ENCODE measurements at places on chromosomes 12 and 14. TPM values are rescaled to one million over a fixed set of nuclear protein-coding genes. Genes with fewer than 3 reads are reported as not detected.

DNA sequence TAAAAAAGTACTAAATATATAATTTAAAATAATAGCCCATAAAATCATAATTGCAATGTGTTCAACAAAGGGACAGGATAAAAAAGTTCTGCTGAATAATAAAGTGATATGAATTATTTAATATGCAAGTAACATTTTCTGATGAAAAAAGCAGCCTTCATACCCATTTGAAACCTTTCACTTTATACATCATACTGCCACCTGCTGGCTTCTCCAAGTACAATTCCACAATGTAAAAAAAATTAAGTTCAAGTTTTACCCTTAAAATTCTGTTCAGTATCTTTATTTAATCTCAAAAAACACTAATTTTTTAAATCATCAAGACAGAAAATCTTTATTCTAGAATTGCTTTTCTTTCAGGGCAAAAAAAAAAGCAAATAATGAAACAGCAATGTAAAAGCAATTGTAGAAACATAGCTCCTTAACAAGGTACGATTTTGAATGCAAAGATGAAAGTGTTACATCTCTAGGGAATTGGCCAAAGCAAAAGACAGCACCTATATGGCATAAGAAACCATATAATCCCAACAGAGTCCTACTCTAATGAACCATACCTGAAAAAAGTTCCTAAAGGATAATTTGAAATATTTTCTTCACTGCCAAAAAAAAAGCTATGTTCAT, 15.0 kb downstream of the MDM1 start:
- H3K27ac ChIP-seq: no peak overlapping the region
- no peak overlapping the region for H3K4me3 ChIP-seq
- H3K27me3 ChIP-seq: no peaks in the 10 kb centered on the region

DNA sequence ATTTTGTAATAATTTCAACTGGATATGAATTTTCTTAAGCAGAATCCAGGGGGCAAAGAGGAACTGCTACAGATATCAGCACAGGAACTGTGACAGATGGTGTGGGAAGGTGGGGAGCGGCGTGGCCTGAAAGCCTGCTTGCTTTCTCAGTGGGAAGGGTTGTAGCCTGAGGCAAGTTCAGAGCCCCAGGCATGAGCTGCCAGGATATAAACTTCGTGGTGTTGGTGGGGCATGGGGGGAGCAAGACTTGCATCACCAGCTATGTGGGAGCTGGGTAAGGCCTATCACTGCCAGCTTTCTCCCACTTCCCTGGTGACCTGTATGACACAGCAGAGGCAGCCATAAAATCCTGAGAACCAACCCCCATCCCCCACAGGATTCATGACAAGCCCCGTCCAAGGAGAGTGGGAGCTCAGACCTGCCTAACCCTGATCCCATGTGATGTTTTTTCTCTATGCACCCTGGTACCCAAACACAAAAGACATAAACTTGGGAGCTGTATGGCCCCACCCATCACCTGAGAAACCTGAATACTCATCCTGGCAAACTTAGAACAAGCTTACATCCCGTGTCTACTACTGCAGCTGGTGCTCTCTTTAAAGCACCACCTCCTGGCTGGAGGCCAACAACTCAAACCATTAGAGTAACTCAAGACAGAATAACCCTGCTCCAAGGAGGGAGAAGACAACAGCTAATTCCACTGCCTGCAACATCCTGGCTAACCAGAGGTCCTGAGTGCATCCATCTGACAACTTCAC, 16.5 kb downstream of the CLEC1A start:
- H3K27me3 ChIP-seq: no peaks in the 10 kb centered on the region
- peaks cover 13% of the 10 kb centered on the region for H3K4me1 ChIP-seq
- H3K27ac ChIP-seq: no peak overlapping the region

- H3K4me1 ChIP-seq: peaks cover 3% of the 10 kb centered on the region
- no peaks in the 10 kb centered on the region for H3K36me3 ChIP-seq
- H3K4me3 ChIP-seq: no peak overlapping the region
- H3K27ac ChIP-seq: no peak overlapping the region
Observed at GRCh38 chr14:101956179-101956885, 8.0 kb upstream of the DYNC1H1 start.

- peak; percentile 98 for DNase-seq
- peaks cover 42% of the 10 kb centered on the region for H3K4me1 ChIP-seq
- no peaks in the 10 kb centered on the region for H3K27me3 ChIP-seq
Observed at GRCh38 chr12:123972457-123973401, at the start of the genes CCDC92 and ZNF664. Gene CCDC92, minus strand, starts transcription at chr12:123972831. Its CDS starts 28,526 bp downstream, at chr12:123944305. Gene ZNF664, plus strand, starts transcription at chr12:123973215. Its CDS starts 38,930 bp downstream, at chr12:124012145.

DNA sequence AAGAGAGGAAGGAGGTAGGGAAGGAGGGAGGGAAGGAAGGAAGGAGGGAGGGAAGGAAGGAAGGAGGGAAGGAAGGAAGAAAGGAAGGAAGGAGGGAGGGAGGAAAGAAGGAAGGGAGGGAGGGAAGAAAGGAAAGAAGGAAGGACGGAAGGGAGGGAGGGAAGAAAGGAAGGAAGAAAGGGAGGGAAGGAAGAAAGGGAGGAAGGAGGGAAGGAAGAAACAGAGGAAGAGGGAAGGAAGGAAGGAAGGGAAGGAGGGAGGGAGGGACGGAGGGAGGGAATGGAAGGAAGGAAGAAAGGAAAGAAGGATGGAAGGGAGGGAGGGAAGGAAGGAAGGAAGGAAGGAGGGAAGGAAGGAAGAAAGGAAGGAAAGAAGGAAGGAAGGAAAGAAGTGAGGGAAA, 22.4 kb upstream of the CCDC63 start:
- no peak overlapping the region for H3K4me3 ChIP-seq
- H3K27ac ChIP-seq: no peak overlapping the region

- H3K27me3 ChIP-seq: no peaks in the 10 kb centered on the region
- peaks cover 35% of the 10 kb centered on the region for H3K4me1 ChIP-seq
- H3K36me3 ChIP-seq: no peaks in the 10 kb centered on the region
- no peak for DNase-seq
Observed at GRCh38 chr12:49622501-49623141, 740 bp upstream of the PRPF40B start.

DNA sequence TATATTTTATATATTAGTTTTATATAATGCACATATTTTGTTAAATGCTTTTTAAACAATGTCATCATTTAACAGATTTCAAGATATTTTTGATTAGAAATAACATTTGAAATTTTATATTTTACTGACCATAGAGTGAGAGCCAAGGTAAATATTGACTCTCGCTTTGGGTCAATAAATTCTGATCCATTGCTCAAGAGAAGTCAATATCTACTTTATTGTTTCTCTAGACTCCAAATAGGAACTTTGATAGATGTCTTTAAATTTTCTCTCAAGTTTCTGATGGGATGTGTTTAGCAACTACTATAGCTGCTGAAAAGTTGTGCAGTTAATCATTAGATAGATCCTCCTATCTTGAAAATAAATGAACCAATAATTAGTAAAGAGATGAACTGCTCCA, 61.4 kb upstream of the ATXN7L3B start:
- H3K36me3 ChIP-seq: no peaks in the 10 kb centered on the region
- no peak overlapping the region for H3K27ac ChIP-seq

- peaks cover 19% of the 10 kb centered on the region for H3K4me1 ChIP-seq
- H3K4me3 ChIP-seq: no peak overlapping the region
- DNase-seq: no peak
- no peaks in the 10 kb centered on the region for H3K27me3 ChIP-seq
- peaks cover 59% of the 10 kb centered on the region for H3K36me3 ChIP-seq
- peak overlapping the region; percentile 57 for H3K27ac ChIP-seq
Observed at GRCh38 chr14:32134448-32135097, 57.5 kb downstream of the ARHGAP5 start.

DNA sequence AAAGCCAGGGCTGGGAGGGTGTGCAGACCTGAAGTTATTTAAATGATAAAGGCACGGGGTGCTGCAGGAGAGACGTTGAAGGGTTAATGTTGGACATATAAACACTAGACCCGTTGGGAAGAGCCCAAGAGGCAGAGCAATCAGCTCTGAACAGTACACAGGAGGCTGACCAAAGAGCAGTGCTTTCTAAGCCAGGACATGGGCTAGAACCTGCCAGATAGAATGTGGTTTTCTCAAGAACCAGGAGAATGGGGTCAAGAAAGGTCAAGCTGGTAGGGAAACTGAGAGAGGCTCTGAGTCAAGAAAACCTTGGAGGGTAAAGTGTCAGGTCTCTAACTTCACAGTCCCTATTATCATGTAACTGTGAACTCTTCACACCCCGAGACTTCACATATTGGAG, 143.2 kb upstream of the EEA1 start:
- DNase-seq: no peak
- no peak overlapping the region for H3K27ac ChIP-seq
- no peak overlapping the region for H3K4me3 ChIP-seq
- H3K4me1 ChIP-seq: no peaks in the 10 kb centered on the region
- no peaks in the 10 kb centered on the region for H3K27me3 ChIP-seq

DNA sequence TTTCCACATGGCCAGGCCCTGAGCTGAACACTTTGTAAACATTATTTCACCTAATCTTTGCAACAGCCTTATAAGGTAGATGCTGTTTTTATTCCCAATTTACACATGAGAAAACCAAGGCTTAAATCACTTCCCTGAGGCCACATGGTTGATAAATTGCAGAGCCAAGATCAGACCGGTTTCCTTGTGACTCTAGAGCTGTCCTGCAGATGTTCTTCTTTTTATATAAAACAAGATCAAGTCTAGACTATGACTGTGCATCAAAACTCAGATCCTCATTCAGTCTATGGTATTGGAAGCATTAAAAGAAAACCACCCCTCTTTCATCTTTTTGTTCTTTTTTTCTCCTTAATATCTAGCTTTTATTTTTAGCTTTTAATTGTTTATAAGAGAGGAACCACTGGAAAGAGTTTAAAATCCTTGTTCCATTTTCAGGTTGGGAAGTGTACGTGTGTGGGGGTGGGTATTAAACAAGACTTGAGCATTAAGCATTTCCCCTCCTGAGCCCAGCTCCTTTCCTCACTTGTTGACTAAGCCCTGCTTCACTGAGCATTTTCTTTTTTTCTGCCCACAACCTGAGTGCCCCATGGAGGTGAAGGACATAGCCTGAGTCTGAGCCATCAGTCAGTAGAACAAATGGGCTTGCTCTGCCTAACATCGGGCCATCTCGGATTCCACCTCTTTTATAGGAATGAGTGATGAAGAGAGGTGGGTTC, 45.4 kb downstream of the GPATCH2L start:
- peaks cover 33% of the 10 kb centered on the region for H3K36me3 ChIP-seq
- no peak overlapping the region for H3K4me3 ChIP-seq
- no peak for DNase-seq
- no peaks in the 10 kb centered on the region for H3K27me3 ChIP-seq
- peaks cover 9% of the 10 kb centered on the region for H3K4me1 ChIP-seq
- no peak overlapping the region for H3K27ac ChIP-seq

DNA sequence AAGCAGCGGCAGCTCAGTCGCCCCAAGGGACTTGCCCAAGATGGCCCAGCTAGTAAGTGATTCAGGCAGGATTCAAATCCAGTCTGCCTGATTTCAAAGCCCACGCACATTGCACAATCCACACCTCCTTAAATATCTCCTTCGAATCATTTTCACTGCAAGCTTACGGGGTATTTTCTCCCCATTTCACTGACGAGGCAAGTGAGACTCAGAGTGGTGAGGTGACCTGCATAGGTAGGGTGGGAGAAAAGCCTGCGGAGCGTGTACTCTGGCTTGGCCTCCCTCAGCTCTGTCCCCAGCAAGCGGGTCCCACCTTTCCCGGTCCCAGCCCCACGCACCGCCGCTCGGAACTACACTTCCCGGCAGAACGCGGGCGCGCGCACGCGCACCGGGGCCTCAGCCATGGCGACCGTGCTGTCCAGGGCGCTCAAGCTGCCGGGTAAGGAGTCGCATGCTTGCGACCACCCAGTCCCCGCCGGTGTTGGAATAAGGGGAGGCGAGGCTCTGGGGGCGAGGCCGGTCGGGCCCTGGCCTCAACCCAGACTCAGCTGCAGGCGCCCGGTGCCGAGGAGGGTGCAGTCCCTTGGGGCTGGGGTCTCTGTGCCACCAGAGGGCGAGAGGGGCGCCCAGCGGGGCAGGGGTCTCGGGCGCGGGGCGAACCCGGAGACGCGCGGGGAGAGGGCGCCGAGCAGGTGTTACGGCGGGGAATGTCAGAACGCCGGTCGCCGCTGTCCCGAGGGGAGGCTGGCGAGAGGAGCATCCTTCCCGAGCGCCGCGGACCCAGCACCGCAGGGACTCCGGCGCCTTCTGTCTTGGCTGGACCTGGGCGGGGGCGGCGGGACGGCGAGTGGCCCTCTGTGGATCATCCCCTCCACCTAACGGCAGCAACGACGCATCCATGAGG, at the start of gene FAM234B:
Gene FAM234B (plus strand): TSS at position 380 of the 904 bp plus-strand sequence. CDS start 23 bp downstream, at position 403.
- DNase-seq: peak; percentile 79
- H3K4me3 ChIP-seq: peak within 1 kb of the TSS; percentile 75
- peaks cover 43% of the 10 kb centered on the region for H3K4me1 ChIP-seq
- H3K36me3 ChIP-seq: no peaks in the 10 kb centered on the region
- no peaks in the 10 kb centered on the region for H3K27me3 ChIP-seq

GRCh38 chr12:114671066-114671442, 12.9 kb downstream of the TBX3 start:
- DNase-seq: no peak
- peaks cover 78% of the 10 kb centered on the region for H3K4me1 ChIP-seq
- peaks cover 45% of the 10 kb centered on the region for H3K36me3 ChIP-seq
- no peaks in the 10 kb centered on the region for H3K27me3 ChIP-seq
- H3K27ac ChIP-seq: peak overlapping the region; percentile 100
- H3K4me3 ChIP-seq: peak overlapping the region; percentile 80

DNA sequence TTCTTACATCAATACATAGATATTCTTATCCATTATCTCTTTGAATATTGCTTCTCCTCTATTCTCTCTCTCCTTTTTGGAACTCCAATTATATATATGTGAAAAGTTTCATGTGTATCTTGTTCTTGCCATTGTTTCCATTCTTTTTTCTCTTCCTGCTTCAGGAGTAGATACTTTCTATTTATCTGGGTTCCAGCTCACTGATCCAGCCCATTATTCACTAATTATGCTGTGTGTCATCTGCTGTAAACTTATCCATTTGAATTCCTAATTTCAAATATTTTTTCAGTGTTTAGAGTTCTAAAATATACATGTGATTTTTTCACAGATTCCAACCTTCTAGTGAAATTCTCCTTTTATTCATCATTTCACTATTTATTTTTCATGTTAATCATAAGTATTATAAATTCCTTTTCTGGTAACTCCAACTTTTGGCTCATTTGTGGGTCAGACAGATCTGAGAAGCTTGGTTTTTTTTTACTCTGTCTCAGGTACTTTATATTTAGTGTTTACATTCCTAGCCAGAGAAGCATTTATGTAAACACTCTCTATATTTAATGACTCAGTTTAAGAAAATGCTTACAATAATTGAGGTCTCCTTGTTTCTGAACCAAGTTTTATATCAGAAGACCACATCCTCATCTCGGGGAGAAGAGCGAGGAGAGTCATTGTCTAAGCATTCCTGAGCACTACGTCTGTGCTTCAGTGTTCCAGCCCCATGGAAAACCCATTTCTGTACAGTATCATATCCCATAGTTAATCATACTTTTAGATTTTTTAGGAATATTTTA, 15.9 kb upstream of the AMIGO2 start:
- H3K4me1 ChIP-seq: no peaks in the 10 kb centered on the region
- H3K4me3 ChIP-seq: no peak overlapping the region
- no peaks in the 10 kb centered on the region for H3K27me3 ChIP-seq
- no peak overlapping the region for H3K27ac ChIP-seq

- H3K36me3 ChIP-seq: peaks cover 7% of the 10 kb centered on the region
- no peaks in the 10 kb centered on the region for H3K27me3 ChIP-seq
- H3K4me1 ChIP-seq: peaks cover 32% of the 10 kb centered on the region
- H3K4me3 ChIP-seq: no peak overlapping the region
- DNase-seq: no peak
Observed at GRCh38 chr12:108642269-108642870, 8.7 kb upstream of the SELPLG start.

Gene RPS6KA5
- 11.0 TPM for total RNA-seq

Gene RFX4
- not detected for total RNA-seq

Gene ST8SIA1
- total RNA-seq: 1.2 TPM

Gene JPH4
- total RNA-seq: 7.3 TPM

Gene DDN
- 0.36 TPM for total RNA-seq

Gene CLEC6A
- total RNA-seq: not detected

Gene PLA2G1B
- not detected for total RNA-seq

Gene ERP27
- 60.4 TPM for total RNA-seq

Gene GPR135
- total RNA-seq: 4.2 TPM

Measured in mesothelial cell of epicardium (in vitro differentiated cells).